ENCODE measurements at places on chromosomes 7 and 10. TPM values are rescaled to one million over a fixed set of nuclear protein-coding genes. Genes with fewer than 3 reads are reported as not detected.

DNA sequence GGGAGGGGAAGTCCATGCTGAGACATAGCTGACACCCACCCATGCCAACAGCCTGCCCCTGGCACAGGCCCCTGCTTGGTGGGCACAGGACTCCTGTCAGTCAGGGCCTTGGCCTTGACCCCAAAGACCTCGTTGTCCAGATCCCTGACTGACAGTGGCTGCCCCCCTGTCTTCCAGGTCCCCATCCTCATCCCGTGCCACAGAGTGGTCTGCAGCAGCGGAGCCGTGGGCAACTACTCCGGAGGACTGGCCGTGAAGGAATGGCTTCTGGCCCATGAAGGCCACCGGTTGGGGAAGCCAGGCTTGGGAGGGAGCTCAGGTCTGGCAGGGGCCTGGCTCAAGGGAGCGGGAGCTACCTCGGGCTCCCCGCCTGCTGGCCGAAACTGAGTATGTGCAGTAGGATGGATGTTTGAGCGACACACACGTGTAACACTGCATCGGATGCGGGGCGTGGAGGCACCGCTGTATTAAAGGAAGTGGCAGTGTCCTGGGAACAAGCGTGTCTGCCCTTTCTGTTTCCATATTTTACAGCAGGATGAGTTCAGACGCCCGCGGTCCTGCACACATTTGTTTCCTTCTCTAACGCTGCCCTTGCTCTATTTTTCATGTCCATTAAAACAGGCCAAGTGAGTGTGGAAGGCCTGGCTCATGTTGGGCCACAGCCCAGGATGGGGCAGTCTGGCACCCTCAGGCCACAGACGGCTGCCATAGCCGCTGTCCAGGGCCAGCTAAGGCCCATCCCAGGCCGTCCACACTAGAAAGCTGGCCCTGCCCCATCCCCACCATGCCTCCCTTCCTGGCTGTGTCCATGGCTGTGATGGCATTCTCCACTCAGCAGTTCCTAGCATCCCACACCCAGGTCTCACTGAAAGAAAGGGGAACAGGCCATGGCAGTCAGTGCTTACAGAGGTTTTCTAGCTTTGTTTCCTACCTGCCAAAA, 197.2 kb downstream of the EBF3 start:
- no peak overlapping the region for H3K4me3 ChIP-seq
- H3K36me3 ChIP-seq = no peaks in the 10 kb centered on the region
- no peaks in the 10 kb centered on the region for H3K4me1 ChIP-seq
- no peak overlapping the region for H3K27ac ChIP-seq

DNA sequence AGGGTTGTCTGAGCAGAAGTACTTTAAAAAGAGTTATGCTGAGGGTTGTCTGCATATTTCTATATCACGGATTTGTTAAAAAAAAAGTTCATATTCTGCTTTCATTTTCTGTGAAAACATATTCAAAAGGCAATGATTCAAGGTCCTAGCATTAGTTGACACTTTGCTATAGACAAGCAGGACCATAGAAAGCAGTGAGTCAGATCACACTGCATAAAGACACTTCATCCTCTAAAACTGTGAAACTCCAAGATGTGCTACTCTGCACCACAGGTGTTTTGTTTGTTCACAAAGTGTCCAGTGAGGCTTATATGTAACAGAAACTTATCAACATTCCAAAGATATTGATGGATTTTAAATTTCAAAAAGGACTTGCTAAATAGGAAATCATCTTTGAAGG, 47.0 kb downstream of the SPAM1 start:
- H3K27me3 ChIP-seq = no peaks in the 10 kb centered on the region
- no peaks in the 10 kb centered on the region for H3K36me3 ChIP-seq
- H3K4me1 ChIP-seq = no peaks in the 10 kb centered on the region

DNA sequence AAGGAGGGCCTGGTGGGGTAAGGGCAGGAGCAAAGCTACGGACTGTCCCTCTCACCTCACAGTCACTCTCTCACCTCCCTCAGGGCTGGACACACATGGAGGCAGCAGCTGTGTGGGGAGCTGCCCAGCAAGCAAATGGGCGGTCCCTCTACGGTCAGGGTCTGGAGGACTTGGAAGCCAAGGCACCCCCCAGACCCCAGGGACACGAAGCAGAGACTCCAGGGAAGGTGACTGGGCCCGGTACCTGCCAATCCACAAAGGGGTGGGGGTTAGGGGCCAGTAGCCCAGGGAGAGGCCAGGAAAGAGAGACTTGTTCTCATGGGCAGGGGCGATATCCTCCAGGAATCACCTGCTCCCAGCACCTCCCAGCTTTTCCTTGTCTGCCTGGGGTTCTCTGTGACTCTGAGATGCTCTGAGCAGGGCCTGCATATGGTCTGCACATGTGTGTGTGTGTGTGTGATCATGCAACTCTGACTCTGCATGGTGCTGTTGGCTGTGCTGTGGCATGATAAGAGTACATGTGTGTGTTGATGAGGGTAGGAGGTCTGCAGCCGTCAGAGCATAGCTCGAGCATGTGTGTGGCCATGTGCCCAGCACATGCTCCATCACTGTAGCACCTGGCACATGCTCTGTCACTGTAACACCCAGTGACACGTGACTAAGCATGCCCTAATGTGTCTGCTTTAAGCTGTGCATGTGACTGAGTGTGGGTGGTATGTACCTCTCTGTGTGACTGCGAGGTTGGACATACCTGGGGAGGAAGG, 4.6 kb upstream of the LDB3 start:
- H3K4me3 ChIP-seq = no peak overlapping the region
- no peaks in the 10 kb centered on the region for H3K4me1 ChIP-seq
- DNase-seq = no peak
- H3K36me3 ChIP-seq = no peaks in the 10 kb centered on the region

DNA sequence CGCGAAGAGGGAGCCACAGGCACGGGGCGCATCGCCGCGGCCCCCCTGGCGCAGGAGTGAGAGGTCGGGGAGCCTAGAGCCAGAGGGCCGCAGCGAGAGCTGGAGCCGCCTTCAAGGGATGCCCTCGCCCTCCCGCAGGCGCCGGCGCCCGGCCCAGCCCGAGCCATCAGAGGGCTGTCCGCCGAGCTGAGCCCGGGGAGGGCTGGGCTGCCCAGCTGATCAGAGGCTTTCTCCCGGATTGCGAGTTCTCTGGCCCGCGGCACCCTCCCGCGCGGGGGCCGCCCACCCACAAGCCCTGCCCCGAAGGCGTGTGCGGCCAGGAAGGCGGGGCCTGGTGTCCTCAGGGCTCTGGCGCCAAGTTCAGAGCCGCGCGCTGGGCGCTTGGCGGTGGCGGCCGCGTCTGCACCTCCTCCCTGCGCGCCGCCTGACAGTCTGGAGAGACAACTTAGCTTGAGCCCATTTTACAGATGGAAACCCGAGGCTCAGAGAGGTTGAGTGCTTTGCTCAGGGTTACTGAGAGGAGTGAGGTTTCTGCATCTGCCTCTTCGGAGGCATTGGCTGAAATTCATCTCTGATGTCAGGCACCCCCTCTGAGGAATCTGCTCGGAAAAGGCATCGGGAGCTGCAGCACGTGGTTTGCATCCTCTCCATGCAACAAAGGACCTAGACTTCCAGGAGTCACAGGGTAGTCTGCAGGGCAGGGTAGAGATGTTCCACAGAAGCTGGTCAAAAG, 3.8 kb upstream of the ANTXRL start:
- peaks cover 18% of the 10 kb centered on the region for H3K4me1 ChIP-seq
- DNase-seq = peak; percentile 62
- H3K36me3 ChIP-seq = no peaks in the 10 kb centered on the region
- H3K4me3 ChIP-seq = no peak overlapping the region
- H3K27me3 ChIP-seq = no peaks in the 10 kb centered on the region

Gene CHAT
- not detected for total RNA-seq

Gene TMEM236
- total RNA-seq = 0.17 TPM

Measured in CD4-positive, alpha-beta memory T cell (primary cell).